Fibroblast of the aortic adventitia (primary cell): ENCODE measurements at places on chromosomes 12 and 14.

DNA sequence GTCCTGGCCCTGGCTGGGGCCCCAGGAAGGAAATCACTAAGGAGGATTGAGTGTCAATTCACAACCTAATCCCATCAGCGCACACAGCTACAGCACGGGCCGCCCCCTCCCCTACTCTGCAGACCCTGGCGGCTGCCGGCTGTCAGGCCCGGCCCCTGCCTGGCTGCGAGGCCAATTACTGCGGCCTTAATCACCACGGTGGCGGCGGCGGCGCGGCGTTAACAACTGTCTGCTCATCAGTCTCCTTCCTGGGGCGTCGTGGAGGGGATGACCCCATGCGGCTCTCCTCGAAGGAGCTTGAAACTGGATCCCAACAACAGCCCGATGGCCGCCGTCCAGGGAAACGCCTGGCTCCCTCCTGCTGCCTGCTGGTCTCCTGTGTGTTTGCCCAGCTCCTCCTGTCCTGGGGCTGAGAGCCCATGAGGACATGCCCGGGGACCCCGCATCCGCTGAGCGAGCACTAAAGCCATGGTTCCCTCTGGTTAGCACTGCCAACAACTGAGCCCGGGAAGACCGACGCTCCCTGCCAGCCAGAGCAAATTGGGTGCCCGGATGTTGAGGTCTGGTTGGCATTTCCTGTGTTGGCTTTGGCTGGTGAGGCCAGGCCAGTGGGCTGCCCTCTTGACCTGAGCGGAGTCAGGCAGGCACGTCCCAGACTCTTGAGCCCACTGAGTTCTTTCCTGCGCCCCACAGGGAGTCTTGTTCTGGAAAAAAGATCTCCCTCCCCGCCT is 21.8 kb upstream of the EIF2B2 start:
- peak; percentile 40 for DNase-seq

GRCh38 chr14:93830753-93831461 is 42.6 kb upstream of the PRIMA1 start:
- DNase-seq: no peak

GRCh38 chr14:67526676-67527459 is 6.2 kb upstream of the PLEKHH1 start:
- peak; percentile 59 for DNase-seq

DNA sequence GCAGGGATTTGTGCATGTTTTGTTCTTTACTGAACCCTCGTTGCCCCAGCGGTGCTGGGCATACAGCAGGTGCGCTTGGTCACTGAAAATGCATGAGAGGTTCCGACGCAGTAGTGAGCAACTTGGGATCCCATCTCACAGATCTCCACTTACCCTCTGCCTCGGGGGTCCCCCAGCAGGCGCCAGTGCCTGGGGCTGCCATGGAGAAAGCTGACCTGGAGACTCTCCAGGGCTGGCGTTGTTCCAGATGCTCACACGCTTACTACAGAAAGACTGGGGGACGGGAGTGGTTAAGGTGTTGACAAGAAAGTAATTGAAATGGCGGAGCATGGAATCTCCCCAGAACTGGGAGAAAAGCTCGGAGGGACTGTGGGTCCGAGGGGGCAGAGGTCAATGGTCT is 14.2 kb downstream of the GLT1D1 start:
- no peak for DNase-seq

- no peak for DNase-seq
Measured at GRCh38 chr12:103887738-103888137, 42.5 kb upstream of the HSP90B1 start.

DNA sequence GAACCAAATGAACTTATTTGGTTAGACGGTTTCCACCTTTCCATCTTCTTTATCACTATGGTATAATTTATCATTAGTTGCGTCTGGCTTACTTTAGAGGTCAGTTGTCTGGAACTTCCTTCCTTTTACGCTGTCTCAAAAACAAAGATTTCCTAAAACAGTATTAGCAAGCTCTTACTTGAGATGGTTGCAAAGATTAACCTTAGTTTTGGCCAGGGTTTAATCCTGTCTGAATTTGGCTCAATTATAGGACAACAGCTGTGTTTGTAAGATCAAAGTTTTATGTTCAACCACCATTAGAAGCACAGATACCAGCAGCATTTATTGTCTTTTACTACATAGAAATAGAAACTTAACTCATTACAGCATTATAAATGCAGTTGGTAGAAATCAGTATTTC is 7.9 kb upstream of the WASHC3 start:
- no peak for DNase-seq

DNA sequence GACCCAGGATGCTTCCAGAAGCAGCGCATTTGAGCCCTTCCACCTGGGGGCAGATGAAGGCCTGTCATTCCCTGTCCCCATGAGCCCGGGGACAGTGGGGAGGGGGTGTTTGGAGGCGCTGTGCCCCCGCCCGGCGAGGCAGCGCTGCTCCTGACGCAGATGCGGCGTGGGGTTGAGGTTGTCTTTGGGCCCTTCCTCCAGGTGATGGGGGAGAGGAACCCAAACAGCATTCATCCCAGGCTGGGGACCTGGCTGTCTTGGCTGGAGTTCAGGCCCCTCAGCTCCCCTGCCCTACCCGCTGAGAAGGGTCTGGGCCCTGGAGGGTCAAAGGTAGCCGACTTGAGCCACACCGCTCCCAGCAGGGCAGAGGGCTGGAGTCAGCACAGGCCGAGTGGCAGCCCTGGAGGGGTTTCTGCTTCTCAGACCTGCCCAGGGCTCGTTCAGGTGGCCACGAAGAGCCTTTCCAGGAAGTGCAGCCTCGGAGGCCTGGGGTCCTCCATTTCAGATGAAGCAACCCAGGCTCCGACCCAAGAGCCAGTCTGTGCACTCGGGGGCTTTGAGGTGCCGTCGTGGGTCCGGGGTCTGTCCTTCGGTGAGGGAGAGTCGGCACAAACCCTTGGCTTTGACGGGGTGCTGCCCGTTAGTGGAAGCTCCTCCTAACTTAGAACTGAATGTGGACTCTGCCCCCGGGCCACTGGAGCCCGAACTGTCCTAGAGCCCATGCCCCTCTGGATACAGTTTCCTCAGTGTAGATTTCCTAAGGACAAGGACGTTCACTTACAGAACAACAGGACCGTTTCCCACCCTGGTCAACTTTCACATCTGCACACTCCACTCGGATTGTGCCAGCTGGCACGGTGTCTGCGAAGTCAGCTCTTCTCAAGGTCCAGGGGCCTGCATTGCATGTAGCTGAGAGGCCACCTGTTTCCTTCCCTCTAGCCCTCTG is 16.1 kb downstream of the ACADS start:
- no peak for DNase-seq

- no peak for DNase-seq
Measured at GRCh38 chr12:124920353-124920935, 6.0 kb upstream of the UBC start.
